ENCODE measurements at places on chromosomes 1 and 21.
A peak's percentile ranks its signal among the peaks of the same experiment; 100 is the strongest.

DNA sequence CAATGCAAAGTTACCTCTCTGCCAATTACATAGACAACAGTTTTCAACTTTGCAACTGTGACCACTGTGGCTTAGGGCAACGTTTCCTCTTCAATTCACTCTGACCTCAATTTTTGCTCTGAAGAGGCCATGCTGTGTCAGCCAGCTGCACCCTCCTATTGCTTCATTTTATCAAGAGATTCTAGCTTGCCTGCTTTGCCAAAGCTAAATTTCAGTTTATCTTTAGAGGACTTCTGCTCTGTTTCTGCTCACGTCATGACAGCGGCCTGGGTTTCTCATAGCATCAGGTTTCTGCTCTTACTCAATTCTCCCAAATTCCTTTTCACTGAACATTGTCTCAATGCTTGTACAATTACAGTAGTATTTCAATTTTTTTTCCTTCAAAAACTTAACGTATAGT, 154.6 kb downstream of the PLA2G4A start:
- no peak for DNase-seq

DNA sequence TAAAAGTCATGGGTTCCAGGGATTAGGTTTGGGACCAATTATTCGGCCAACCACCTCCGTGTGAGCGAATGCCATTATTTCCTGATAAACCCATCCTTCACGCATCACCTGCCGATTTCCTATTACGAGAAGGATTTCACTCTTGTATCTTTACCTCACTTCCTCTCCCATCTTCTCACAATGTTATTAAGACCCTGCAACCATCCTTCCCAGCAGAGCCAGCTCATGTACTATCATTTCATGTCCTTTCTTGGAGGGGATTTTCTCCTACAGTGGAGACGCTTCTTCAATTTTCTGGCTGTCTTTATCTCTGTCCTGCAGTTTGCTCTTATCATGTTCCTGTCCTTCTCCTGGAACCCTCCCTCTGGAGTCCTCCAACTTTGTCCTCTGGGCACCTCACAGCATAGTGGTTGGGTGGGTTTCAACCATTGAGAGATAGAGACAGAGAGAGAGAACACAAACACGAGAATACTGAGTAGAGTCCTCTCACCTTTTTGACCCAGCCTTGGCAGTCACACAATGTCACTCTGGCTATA, 192.2 kb downstream of the DYRK1A start:
- no peak for DNase-seq

DNA sequence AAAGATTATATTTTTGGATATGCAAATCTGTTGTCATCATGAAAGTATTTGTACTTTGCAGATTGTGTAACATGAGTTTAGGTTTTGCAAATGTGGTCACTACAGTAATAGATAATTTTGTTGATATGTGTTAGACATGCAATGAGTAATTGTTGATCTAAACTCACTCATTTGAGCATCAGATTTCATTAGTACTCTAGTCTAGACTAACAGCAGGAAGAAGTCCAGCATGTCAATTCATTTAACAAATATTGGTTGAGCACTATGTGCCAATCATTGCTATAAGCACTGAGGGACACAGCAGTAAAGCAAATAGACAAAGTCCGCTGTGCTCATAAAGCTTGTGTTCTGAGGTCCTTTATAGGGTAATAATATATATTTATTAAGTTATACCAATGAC, 350.0 kb downstream of the USP25 start:
- no peak for DNase-seq

DNA sequence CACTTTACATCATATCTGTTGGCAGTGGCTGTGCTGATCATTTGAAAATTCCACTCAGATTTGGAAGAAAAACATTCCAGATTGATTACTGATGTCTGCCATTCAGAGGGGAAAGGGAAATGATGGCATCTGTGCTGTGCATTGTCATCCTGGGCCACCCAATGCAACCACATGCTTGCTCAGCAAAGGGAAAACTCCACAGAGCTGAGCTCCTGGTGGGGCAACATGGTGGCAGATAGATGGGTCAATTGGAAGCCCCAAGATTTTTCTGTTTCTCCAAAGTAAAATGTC, 11.8 kb downstream of the OXCT2 start:
- DNase-seq: no peak

DNA sequence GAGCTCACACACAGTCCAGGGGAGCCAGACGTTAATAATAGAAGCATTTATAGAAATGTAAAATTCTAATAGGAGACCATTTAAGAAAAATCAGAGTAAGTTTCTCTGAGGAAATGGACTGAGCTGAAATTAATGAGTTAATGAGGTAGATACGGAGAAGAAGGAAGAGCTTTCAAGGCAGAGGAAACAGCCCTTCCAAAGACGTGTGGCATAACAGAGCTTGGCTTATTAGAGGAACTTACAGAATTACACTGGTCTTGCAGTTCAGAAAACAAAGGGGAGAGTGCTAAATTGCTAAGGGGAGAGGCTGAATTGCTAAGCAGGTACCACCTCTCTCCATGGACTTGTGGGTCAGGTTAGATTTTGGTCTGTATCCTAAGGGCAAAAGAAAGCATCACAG, 8.2 kb upstream of the PIGK start:
- DNase-seq: no peak

DNA sequence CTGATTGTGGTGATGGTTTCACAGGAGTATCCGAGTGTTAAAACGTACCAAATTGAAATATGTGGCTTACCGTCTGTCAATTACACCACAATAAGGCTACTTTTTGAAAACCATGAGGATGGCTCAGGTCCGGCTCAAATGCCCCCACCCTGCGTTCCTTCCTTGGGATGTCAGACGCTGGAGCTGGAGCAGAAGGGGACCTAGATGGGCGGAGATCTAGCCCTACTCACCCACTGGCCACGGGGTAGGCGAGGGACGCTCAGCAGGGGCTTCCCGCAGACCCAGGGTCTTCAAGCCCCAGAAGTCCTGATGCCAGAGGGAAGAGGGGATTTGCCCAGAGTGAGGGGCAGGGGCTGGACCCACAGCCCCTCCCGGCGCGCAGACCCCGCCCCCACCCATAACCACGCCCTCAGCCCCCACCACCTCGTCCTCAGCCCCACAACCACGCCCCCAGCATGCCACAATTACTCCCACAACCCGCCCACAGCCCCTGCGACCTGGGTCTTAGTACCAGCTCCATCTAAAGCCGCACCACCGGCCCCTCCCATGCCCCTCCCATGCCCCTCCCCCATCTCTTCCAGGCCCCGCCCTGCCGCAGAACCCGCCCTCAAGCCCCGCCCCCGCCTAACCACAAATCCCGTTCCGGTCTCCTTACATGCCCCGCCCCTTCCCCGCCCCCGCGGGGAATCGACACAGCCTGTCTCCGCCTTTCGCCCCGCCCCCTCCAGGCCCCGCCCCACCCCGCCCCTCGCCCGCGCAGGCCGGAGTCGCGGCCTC, at the start of gene LRRC3:
TSS of gene LRRC3 (plus strand) at position 764 of the 777 bp plus-strand sequence. CDS start 1,135 bp downstream, outside the sequence.
- DNase-seq: peak; percentile 69

DNA sequence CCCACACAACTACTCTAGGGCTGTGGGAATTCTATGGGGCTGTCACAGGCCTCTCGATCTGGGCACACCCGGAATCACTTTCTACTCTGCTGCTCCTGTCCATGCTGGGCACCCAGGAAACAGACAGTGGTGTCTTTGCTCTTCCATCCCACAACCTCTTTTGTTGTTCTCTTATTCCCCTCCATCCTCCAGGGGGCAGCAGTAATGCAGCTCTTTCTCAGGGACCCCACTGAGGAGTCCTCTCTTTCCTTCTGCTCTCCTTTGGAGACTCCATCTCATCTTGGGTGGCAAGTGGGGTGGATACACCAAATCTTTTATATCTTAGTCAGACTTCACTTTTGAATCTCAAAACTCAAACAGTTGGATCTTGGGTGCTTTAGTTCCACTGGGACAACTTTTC, 206.3 kb downstream of the HS2ST1 start:
- no peak for DNase-seq

DNA sequence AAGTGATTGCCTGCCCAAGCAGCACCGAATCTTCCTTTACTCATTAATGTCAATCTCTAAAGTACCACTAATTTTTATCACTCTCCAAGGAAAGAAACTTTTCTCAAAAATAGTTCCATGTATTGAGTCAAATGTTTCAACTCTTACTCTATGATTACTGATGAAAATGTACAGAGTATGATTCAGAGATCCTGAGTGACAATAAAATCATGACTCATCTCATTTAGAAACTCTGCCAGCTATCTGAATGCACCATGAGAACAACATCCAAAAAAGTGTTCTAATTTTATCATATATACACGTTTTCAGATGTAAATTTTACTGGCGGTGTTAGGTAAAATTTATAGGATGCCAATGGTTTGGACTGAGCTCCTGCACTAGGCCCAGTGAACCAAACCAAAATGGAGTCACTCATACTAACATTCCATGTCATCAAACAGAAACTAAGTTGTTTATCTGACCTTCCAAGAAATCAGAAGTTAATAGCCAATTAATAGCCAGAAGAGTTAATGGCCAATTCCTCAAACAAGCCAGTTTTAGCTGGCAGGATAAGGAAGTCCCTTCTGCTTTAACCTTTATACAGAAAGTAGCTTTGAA, 22.6 kb downstream of the PLPPR5 start:
- DNase-seq: no peak

- no peak for DNase-seq
Measured at GRCh38 chr1:228224198-228225164, 16.6 kb downstream of the OBSCN start.

DNA sequence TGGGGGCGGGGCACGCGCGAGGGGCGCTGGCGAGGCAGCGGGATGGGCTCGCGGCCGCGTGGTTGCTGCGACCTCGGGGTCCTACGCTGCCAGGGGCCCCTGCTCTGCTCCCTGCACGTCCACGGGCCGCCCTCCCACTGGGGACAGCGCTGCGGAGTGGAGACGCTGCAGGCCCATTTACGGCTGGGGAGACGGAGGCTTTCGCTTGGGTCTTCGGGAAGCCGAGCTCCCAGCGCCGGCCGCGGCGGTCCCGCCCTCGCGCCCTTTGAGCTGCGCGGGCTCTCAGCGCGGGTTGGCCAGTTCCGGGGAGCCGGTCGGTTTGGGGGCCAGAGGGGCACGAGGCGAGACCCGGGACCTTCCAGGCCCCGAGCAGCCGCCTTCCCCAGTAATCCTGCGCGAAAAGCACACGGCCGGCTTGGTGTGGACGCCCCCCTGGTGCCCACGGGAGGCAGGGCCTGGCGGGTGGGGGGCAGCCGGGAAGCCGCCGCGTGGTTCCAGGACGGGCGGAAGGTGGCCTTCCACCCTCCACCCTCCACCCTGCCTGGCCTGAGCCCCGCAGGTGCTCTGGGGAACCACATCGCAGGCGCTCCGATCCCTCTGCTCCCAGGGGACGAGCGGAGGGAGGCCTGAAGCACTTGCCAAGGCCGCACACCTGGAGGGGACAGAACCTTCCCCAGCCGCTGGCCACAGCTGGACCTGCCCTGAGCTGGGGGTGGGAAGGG, 570 bp upstream of the PEX10 start:
- DNase-seq: no peak
